ENCODE measurements at places on chromosomes 12 and 14.

GRCh38 chr12:80472236-80472635, 28.2 kb downstream of the PTPRQ start:
- DNase-seq = no peak

DNA sequence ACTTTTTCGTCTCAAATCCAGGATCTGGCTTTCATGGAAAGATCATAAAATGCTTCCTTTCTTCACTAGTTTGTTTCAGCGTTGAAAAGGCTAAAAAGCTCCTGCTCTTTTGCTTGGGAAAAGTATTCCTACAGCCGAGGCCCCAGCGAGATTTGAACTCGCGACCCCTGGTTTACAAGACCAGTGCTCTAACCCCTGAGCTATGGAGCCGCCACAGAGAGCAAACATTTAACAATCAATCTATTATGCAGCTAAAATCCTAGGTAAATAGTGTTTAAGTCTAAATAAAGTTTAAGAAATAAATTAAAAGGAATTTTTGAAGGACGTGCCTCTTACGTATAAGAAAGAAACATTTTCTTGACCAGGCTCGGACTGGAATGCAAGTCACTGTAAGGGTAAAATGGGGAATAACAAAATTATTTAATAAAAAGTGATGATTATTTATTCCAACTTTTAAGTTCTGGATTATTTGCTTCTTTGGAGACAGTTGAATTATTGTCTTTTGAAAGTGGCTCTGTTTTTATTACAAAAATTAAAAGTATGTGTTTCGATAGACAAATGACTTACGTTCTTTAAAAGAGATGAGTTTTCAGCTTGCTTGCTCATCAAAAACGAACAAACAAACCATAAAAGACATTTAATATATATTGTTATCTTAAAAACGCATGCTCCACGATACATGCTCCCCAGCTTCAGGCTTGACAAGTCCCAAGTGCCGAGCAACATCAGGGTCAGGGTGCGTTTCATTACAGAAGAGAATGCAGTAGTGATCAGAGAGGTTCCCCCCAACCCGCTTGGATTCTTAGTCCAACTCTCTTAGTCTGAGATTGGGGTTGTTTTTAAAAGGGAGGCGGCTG, 10.2 kb downstream of the OR6S1 start:
- DNase-seq = peak; percentile 43

GRCh38 chr14:100421756-100422470, 98.8 kb downstream of the SLC25A47 start:
- no peak for DNase-seq

DNA sequence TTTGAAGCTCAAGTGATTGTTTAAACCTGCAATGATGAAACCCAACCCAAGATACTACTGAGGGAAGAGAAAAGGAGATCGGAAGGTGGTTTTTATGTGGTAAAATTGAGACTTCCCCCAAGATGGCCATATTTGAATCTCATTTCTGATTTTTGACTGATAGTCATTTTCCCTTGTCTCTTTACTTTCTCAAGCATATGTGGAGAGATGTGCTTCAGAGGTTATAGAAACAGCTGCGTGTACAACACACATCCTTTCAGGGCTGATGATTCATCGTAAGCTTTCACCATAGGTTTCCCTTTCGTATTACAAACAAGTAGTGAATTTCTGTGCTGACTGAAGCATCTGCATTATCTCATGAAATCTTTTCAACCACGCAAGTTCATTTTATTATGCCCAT, 276.2 kb downstream of the EMP1 start:
- DNase-seq = no peak

GRCh38 chr12:1319212-1319611, 275.2 kb downstream of the FBXL14 start:
- no peak for DNase-seq

All from NCI-H748 treated with DMSO at 0.1 percent for 48 hours (cell line).